Motor neuron (in vitro differentiated cells): ENCODE measurements at places on chromosomes 1 and 21. TPM values are rescaled to one million over a fixed set of nuclear protein-coding genes. Genes with fewer than 3 reads are reported as not detected.

Gene BTF3L4
- total RNA-seq: 246 and 251 TPM in 2 replicates

Gene TNFRSF14
- 9.6 and 12.6 TPM in 2 replicates for total RNA-seq

Gene PLEKHN1
- 0.50 TPM in 1 of 2 replicates, not detected in the other for total RNA-seq

Gene CELSR2
- 61.1 and 64.5 TPM in 2 replicates for total RNA-seq

Gene MCOLN3
- total RNA-seq: 0.05 and 0.25 TPM in 2 replicates

DNA sequence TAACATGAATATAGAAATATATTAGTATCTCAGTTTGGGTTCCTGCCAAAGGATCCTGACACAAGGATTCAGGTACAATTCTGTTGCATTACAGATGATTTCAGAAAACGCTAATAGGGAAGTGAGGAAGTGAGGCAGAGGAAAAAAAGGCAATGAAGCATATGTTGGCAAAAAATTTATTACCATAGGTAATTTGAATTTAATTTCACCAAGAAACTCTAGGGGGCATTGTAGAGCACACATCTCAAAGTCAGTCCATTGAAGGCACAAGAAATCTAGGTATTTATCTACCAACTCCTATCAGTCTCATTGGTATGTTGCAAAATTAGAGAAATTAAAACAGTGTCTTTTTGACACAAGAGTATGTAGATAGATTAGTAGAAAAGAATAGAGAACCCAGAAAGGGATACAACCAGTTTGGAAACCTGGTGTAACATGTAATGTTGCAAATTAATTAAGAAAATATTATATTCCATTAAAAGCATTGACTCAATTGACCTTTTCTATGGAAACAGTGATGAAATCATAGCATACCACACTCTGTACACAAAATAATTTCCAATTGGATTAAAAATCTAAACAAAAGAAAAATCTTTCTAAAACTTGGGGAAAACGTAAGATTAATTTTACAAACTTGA is 104.9 kb upstream of the SNX7 start:
- ATAC-seq: no peak

DNA sequence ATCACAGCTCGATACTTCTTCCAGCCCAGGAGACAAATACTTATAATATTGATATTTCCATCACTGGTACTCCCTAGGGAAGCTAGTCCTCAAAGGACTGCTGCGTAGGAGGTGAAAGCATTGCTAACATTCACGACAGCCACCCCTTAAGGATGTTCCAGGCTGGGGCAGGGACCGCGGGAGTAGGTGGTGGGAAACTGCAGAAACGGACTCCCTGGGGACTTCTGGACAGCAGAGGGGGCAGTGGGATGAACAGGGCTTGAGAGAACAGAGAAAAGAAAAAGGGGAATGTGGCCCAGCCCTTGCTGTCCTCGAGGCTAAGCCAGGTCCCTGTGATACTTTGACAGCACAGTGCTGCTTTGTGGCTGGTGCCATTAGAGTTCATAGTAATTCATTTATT is 108.0 kb downstream of the HMGB4 start:
- ATAC-seq: no peak

- no peak for ATAC-seq
These were observed 182.7 kb downstream of the AJAP1 start for GRCh38 chr1:4837031-4837600.

GRCh38 chr21:33146467-33146866 is 76.5 kb downstream of the OLIG1 start:
- ATAC-seq: no peak

GRCh38 chr1:44631333-44631646 is 43.0 kb downstream of the TMEM53 start:
- ATAC-seq: no peak
